IPS-NIHi11 (cell line): ENCODE measurements at places on chromosomes 5 and 9.

DNA sequence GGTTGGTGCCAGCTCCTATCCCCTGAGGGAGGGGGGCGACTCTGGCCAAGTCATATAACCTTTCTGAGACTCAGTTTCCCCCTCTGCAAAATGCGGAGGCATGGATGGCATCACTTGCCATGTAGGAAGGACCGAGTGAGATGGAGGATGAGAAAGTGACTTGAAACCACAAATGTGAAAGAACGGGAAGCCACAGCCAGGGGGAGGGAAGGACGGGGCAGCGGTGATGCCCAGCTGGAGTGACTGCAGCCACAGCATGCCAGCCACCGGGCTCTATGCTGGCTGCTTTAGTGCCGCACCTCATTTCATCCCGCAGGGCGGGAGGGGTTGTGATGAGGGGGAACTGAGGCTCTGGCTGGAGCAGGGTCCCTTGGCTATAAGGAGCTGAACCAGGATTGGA, 74.5 kb downstream of the HMCN2 start:
- no peak for DNase-seq

DNA sequence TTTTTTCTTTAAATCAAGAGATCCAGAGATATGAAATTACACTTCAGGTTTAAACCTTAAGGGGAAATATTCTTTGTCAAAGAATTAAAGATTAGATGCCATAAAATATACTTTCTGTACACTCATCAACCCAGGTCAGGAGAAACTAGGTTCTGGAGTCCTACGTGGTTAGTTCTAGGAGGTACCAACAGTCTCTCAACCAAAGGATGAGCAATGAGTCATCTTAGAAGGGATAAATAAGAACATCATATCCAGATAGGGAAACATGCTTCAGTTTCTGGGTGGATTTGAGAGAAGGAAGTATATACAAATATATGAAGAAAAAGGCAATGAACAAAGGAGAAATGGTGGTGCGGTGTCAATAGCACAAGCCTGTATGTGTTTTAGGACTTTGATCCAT, 98.2 kb downstream of the CSNK1G3 start:
- DNase-seq: no peak

- no peak for DNase-seq
Observed at GRCh38 chr9:34550681-34551270, 28.0 kb upstream of the ENHO start.

- peak; percentile 86 for DNase-seq
Observed at GRCh38 chr9:121550569-121551512, 51.2 kb upstream of the GGTA1 start.

DNA sequence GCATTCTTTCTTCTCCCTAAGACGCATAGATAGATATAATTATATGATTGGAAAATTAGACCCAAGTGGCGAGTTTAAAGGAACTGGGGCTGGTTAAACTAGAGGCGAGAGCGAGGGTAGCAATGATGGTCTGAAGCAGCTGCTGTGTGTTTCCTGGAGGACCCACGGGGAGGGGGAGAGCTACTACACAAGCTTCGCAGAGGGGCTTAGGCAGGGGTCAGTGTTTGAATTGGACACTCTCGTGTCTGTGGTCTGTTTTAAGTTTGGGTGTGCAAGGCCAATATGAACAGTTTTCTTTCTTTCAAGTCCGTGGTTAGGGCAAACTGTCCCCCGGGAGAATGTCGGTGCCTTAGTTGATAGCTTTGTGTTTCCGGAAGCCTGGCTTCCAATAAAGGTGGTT, 43.1 kb downstream of the PDZD2 start:
- no peak for DNase-seq

DNA sequence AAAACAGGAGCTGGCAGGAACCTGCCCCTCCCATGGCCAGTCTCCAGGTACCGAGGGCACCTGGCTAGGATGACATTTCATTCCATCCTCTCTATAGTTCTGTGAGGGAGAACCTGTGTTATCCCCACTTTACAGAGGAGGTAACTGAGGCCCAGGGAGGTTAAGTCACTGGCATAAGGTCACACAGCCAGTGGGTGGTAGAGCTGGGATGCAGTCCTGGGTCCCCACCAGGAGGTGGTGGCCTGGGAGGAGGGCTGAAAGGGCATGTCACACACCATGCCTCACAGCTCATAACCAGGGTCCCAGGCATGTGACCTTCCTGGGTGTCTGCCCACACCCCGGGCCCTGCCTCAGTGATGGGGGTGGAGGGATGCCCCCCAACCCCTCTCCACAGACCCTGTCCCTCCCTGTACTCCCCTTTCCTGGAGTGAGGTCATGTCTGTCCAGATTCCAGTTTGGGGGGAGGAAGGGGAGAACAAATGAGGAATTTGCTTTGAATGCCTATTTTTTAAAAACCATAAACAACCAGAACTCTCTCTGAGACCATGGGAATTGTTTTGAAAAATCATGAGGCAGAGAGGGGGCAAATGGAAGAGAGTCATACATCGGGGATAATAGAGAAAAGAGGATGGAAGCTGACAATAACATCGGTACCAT, 77.7 kb upstream of the STXBP1 start:
- DNase-seq: no peak

DNA sequence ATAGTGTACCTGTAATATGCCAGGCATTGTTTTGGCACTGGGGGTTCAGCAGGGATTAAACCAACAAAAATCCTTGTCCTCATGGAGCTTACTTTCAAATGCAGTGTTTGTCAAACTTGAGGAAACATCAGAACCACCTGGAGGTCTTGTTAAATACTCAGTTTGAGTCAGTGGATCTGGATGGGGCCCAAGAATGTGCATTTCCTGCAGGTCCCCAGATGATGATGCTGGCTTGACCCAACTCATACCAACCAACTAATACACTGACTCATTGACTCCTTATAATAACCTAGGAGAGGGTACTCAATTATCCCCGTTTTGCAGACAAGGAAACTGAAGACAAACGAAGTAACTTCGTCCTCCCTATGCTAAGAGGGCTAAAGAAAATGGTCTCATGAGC, 11.3 kb downstream of the WWC1 start:
- no peak for DNase-seq

DNA sequence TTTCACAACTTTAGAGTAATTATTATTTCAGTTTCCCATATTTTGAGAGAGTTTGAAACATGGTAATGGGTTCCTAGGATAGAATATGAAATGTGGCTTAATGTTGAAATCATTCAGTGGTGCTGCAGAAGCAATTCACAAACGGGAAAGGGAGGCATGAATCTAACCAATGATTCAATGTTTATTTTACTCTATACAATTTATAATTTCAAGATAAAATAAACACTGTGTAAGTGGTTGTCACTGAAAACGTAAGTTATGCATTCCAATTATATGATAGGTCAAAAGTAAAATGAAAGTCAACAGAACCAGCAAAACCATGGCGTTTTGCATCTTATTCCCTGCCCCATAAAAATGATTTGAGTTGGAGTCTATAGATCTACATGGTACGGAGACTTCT, 1207.1 kb upstream of the CDH18 start:
- DNase-seq: no peak

- peak; percentile 11 for DNase-seq
Observed at GRCh38 chr5:127988146-127988760, 95.3 kb upstream of the SLC12A2 start.

- no peak for DNase-seq
Observed at GRCh38 chr5:54603372-54603771, 85.8 kb downstream of the SNX18 start.

- DNase-seq: no peak
Observed at GRCh38 chr5:78224358-78224757, 70.1 kb downstream of the AP3B1 start.

GRCh38 chr9:91847581-91848091, 102.4 kb downstream of the ROR2 start:
- DNase-seq: no peak

DNA sequence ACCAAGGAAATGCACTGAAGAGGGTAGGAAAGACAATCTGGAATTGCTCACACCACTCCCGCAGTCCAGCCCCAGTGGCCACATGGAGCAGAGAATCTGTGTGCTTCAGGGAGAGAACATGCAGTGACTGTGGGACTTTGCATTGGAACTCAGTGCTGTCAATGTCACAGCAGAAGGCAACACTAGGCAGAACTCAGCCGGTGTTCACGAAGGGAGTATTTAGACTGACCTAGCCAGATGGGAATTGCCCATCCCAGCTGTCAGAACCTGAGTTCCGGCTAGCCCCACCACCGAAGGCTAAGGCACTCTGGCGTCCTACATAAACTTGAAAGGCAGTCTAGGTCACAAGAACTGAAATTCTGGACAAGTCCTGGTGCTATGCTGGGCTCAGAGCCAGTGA, 139.0 kb downstream of the AGTPBP1 start:
- DNase-seq: no peak

GRCh38 chr5:90408571-90409317, 812 bp downstream of the CETN3 start:
- peak; percentile 6 for DNase-seq

- DNase-seq: peak; percentile 58
Observed at GRCh38 chr9:133864011-133864410, 125.9 kb upstream of the SARDH start.

GRCh38 chr5:91390268-91390667, 7.2 kb upstream of the ARRDC3 start:
- DNase-seq: no peak
